ENCODE measurements at places on chromosomes 4 and X.
A peak's percentile ranks its signal among the peaks of the same experiment; 100 is the strongest.

DNA sequence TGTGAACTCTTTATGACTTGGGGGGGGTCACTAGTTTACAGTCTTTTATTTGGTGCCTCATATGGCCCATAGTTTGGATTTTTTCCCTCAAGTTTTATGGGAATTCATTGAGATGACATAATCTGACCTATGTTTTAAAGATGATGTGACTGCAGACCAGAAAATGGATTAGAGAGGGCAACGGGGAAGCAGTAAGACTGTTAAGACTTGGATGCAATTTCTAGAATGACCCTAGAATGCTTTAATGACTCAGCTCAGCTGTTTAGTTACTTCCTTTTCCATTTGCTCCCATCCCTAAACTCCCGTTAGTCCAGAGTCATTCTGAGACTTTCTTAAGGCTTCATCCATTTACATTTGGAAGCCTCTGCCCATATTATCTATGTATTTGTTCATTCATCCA lies 59.9 kb upstream of the PDGFRA start:
- DNase-seq = no peak

- no peak for DNase-seq
Observed at GRCh38 chr4:148289740-148290139, 152.5 kb downstream of the NR3C2 start.

DNA sequence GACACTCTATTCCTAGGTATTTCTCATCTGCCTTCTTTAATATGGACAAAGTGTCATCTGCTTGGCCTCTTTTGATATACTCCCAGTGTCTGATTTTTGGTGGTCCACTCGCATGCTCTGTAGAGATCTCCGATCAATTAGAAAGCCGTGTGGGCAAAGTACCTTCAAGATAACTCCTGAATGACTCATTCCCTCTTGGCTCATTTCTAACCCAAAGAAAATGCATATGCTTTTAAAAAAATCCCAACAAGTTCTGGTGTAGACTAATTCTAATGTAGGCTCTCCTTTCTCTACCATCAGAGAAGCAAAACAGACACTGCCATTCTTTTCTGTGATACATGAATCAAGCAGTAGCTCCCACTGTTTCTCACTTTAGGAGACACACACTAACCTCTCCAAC lies 714.9 kb upstream of the ADGRL3 start:
- no peak for DNase-seq

- DNase-seq = peak; percentile 51
Observed at GRCh38 chr4:10897076-10897475, 212.5 kb upstream of the CLNK start.
